ENCODE measurements at places on chromosomes 2 and 18. TPM values are rescaled to one million over a fixed set of nuclear protein-coding genes. Genes with fewer than 3 reads are reported as not detected.

Gene PDCD1
- not detected for total RNA-seq

Gene STPG4
- 0.83 TPM for total RNA-seq

Gene CREG2
- total RNA-seq = not detected

Gene XIRP2
- total RNA-seq = not detected

Gene COL4A4
- 0.25 TPM for total RNA-seq

Gene ABCG5
- total RNA-seq = not detected

Gene PHOSPHO2
- 6.0 TPM for total RNA-seq

Gene PER2
- total RNA-seq = 13.8 TPM

Gene SERPINB12
- total RNA-seq = not detected

Gene ACVR1C
- 0.12 TPM for total RNA-seq

Gene CGREF1
- 10.9 TPM for total RNA-seq

Gene TUBA3D
- total RNA-seq = not detected

Gene SLC9A4
- not detected for total RNA-seq

Gene THAP4
- 91.8 TPM for total RNA-seq

Gene NTSR2
- total RNA-seq = not detected

Gene LHCGR
- total RNA-seq = not detected

Gene DSC2
- total RNA-seq = 17.6 TPM
